ENCODE measurements at places on chromosomes 11 and 22.
A peak's percentile ranks its signal among the peaks of the same experiment; 100 is the strongest.

DNA sequence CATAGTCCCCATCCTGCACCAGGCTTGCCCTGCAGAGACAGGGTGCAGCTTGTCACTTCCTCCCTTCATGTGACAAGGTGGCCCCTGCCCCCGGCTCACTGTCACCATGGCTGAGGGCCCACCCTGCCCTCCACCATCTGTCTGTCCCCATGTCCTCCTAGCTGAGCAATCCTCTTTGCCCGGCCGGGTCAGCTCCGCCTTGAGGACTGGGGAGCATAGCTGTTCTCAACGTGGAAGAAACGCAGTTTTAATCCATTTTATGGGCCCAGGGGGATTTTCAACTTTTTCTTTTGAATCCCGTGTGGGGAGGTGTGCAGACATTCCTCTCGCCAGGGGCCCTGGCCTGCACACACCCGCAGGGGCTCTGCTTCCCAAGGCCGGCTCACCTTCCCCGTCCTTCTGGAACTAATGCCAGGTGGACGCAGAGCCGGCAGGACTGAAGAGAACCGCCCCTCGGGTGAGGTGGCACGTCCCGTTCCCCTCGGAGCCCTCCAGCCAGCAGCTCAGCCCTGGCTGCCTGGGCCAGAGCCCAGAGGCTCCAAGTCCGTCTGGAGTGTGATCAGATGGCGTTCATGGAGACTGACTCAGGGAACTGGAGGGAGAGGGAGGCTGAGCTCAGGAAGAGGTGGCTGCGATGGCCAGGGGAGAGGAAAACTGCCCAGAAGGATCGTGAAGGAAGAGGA, 1108.7 kb downstream of the BRD1 start:
- DNase-seq: no peak

DNA sequence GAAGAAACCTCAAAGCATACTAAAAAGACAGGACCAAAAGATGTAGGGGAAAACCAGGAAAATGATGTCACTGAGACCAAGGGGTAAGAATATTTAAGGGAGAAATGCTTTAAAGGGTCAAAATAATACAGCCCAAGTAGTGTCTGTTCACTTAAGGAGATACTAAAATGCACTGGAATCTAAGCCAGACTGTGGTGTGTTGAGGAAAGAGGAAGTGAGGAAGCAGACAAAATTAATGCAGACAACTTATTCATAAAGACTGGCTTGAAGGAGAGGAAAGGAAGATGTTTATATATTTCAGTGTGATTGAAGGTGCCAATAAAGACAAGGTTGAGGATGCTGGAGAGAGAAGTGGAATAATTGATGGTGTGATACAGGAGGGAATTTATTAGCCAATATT, 15.7 kb downstream of the ZNF215 start:
- DNase-seq: no peak

DNA sequence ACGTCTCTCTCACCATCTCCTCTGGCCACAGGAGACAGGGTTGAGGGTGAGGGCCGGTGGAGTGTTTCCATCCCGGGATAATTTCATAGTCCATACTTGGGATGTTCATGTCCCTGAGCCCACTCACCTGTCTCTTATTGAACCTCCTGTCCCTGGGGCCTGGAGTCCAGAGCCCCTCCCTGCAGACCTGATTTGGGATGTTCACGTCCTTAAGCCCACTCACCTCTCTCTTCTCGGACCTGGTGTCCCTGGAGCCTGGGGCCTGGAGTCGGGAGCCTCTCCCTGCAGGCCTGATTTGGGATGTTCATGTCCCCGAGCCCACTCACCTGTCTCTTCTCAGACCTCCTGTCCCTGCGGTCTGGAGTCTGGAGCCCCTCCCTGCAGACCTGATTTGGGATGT, 868.2 kb downstream of the BRD1 start:
- DNase-seq: no peak

DNA sequence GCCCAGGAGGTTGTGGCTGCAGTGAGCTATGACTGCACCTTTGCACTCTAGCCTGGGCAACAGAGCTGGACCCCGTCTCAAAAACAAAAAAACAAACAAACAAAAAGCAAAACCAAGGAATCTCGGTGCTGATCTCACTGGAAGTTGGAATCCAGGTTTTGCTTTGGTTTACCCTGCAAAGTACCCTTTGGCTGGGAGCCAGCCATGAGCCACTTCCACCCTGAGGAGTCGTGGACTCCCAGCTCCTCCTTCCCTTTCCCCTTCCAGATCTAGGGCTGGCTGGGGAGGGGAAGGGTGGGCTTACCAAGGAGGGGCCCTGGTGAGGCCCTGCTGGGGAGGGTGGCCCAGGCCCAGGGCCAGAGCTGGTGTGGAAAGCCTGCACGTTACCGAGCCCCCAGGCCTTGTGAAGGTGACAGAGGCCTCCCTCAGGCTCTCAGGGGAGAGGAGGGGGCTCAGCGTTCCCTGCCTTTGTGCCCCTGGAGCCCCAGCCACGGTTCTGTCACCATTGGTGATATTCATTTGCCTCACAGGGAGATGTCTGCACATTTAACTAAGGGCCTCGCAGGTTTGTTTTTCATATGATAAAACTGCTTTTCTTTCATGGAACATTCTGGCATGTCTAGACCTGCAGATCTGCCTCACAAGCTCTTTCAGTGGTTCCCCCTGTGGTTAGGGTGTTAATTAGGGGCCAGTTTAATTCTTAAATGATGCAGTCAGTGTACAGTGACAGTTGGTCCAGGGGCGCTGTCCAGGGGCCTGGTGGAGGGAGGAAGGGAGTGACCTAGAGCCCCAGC, 29.0 kb downstream of the FBLN1 start:
- DNase-seq: no peak

DNA sequence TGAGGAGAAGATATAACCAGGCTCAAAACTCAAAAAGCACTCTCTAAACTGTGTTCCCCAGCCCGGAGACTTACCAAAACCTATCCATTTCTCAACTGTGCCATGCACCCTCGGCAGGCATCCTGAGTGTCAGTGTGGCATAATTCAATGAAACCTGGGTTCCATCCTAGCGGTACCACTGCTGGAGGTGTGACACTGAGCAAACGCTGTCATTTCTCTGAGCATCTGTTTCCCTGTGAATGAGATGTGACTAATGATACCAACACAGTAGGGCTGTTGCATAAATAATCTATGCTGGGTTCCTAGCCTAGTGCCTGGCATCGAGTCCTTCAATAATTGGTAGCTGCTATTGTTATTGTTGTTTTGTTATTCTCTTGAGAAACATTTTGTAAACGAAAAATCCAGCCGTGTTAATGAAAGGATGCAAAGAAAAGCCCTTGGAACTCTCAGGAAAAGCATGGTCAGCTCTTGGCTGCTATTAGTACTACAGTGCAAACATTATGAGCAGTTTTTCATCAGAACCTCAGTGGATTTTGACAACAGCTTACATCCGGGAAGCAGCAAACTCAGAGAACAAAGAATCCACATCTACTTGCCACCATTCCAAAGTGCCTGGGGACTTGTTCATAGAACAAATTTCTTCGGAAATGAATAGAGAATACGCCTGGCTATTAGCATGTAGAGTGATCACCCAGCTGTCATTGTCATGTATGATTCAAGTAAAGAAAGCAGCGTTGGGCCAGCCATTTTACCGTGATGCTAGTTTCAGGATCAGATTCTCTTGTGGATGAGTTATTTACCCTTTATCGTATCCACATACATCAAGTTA, 53.7 kb downstream of the TECTA start:
- no peak for DNase-seq

- peak; percentile 92 for DNase-seq
Observed at GRCh38 chr11:61581030-61581928, at the start of gene SYT7. Gene SYT7, minus strand, starts transcription at chr11:61581076. Its CDS starts 256 bp downstream, at chr11:61580820.

DNA sequence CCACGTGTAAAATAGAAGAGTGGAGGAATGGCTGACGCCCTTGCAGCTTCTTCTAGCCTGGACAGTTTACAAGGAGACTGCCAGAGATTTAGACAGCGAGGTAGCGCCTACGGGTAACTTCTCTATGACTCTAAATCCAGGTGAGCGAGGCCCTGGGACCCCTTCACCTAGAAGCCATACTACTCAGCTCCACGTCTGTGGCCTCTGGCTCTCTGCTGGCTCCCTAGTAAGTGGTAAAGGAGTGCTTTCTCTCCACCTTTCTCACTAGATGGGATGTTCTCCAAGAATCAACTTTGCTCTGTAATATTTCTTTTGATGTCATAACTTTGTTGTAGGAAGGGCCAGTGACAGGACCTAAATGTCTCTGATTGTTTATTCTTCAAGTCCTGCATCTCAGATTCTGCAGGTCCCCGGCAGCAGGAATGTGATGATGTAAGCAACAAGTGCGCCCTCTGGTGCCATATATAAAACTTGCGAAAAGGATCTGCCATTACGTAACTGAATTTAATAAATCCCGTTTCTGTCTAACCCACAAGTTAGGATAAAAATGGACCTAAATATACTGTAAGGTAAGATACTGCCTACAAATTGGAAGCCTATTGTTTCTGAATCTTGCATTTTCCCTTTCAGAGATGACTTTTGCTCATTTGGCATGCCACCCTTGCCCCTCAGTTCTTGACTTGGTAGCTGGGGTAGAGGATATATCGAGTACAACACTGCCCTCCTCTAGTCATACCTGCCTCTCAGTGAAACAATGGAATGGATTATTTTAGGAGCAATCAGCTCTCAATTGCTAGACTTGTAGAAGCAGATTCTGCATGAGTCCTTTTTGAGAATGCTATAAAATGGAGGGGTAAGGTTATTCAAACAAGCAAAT, 11.0 kb upstream of the PTPN5 start:
- DNase-seq: peak; percentile 54

DNA sequence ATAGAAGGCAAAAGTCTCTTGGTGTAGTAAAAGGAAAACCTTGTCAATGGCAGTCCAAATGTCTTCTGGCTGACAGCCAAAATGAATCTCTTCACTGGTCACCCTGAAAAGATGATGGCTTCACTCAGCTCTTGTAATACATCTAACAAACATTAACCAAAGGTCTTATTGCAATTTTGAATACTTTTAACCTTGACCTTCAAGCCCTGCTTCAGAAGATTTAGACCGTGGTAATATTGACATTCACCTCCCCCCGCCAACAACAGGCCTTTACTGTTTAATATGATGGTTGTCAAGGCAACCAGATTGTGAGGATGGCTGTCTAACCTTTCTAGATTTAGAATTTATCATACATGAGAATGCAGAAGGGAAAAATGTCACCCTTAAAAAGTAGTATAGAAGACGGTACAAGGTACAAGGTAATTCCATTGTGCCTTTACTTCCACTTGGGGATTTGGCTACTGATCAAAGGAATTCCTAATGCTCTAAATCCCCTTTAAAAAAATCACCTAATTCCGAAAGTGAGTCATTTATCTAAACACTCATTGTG, 342.3 kb downstream of the LARGE1 start:
- peak; percentile 70 for DNase-seq

DNA sequence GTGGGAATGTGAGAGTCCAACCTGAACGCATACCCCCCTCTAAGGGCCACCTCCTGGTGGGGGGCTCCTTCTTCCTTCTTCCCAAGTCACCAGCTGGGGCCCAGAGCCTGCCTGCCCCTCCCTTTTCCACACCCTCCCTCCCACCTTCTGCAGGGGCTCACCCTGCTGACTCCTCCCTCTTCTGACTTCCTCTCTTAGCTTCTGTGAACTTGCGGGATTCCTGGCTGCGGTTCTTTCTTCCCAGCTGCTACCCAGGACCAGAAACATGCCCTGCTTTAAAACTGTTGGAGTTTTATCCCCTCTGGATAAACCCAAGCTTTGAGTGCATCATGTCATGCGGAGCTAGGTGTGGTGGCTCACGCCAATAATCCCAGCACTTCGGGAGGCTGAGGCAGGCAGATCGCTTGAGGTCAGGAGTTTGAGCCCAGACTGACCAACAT, 10.2 kb downstream of the LRRC74B start:
- no peak for DNase-seq

DNA sequence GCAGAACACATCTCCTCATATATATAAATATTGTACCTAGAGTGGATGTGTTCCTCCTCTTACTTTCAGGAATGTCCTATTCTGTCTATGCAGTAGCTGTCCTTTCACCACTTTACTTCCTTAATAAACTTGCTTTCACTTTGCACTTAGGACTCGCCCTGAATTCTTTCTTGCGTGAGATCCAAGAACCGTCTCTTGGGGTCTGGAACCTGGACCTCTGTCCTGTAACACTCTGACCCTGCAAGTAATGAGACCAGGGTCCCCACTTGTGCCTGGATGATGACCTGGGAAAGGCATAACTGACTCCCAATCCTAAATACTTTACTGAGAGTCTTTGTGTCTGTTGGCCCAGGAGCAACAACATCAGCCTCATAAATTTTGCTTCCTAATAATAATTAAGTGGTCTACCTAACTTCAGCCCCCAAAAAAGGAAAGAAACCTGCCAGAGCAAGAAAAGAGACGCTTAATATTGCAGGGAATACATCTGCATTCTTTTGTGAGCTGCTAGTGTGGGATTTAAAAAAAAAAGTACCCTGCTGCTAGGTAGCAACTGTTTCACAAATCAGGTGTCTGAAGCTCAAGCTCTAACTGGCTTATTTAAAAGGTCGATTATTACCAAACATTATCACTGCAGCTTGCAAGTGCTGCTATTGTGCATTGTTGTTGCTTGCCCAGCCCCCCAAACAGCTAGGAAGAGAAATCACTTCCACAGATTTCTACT, 69.3 kb downstream of the FAM168A start:
- peak; percentile 60 for DNase-seq

DNA sequence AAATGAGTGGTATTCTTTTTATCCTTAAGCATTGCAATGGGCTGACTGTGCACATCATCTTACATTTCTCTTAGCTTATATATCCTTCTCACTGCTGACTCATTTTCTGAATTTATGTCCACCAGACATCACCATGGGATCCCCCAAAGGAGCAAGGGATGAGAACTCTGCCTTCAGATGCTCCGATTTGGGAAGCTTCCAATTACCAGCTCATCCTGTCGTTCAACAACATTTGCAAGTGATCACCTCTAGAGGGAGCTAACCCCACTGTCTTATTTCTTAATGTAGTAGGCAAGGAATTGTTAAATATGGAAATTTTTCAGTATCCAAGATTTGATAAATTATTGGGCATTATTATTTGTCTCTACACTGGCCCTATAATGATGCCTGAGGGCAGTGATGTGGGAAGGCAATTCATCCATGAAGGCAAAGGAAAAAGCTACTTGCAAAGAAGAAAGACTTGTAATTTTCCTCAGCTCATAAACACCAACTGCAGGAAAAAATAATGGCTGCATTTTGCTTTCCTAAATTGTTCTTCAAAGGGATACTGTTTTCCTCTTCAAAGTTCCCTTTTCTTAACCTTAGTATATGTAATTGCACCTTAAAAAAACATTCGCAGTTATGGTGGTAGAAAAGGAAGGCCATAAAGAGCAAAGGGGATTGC, 102.4 kb upstream of the FSHB start:
- DNase-seq: no peak

GRCh38 chr11:34886609-34887008, 29.6 kb downstream of the APIP start:
- no peak for DNase-seq

DNA sequence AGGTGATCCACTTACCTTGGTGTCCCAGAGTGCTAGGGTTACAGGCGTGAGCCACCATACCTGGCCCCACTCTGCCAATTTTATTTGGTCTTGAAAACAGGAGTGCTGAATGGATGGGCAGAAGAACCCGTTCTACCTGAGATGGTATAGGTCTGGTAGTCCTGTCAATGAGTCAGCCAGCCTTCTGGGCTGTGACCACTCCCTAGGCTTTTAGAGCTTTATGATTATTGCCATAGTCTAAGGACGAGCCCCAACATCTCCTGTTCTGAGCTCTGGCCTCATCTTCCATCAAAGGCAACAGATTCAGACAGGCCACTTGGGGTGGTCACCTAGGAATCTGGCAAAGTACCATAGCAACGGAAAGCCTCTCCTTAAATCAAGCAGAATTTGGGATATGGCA, 11.5 kb downstream of the ZDHHC5 start:
- DNase-seq: no peak

GRCh38 chr11:5923427-5923776, 18.6 kb upstream of the OR56A3 start:
- DNase-seq: no peak
